PC-9 (cell line): ENCODE measurements at places on chromosomes 7 and 10.
A peak's percentile ranks its signal among the peaks of the same experiment; 100 is the strongest.

GRCh38 chr10:2610946-2611345, 456.4 kb upstream of the PFKP start:
- DNase-seq: no peak

GRCh38 chr10:72260239-72260975, 13.3 kb upstream of the DDIT4 start:
- DNase-seq: peak; percentile 97

- DNase-seq: no peak
Observed at GRCh38 chr7:47636433-47637175, 54.7 kb upstream of the TNS3 start.

- peak; percentile 45 for DNase-seq
Observed at GRCh38 chr7:517774-518629, 1.6 kb downstream of the PDGFA start.

GRCh38 chr10:91034494-91035159, 113.7 kb upstream of the ANKRD1 start:
- DNase-seq: no peak

DNA sequence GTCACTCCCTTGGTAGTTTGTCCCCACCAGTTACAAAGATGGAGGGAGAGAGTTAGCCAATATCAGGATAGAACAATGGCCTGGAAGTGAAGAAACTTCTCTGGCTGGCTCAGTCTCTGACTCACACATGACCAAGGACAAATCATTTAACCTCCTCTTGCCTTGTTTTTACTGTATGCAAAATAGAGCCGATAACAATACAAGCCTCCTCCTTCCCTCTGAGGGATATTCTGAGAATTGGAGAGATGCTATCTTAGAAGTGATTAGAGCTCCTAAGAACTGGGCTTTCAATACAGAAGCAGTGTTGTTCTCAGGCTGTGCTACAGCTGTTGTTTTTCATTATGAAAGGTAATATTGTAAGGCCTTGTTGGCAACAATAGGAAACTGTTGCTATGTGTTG, 87.7 kb upstream of the EGR2 start:
- DNase-seq: no peak

GRCh38 chr10:77116904-77117303, 520.7 kb downstream of the KCNMA1 start:
- DNase-seq: peak; percentile 45

DNA sequence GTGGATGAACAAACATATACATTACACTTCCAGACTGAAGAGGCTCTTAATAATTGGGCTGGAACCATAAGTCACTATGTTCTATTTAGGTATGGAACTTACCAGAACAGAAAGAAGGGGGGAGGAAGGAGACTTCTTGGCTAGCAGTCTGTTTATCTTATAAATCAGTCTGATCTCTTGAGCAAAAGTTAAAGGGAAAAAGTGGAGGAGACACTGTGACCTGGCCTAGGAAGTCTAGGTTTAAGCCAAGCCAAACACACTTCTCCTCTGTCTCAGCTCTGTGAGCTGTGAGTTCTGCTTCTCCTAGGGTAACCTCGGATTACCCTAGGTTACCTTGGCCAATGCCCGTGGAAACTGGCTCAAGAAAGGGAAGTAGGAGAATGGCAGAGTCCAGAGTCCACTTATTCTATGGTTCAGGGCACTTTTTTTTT, 95.2 kb downstream of the PFKFB3 start:
- peak; percentile 88 for DNase-seq
